ENCODE measurements at places on chromosomes 5 and 9.

GRCh38 chr9:134275375-134275774 lies 50.9 kb upstream of the RXRA start:
- no peak for DNase-seq

DNA sequence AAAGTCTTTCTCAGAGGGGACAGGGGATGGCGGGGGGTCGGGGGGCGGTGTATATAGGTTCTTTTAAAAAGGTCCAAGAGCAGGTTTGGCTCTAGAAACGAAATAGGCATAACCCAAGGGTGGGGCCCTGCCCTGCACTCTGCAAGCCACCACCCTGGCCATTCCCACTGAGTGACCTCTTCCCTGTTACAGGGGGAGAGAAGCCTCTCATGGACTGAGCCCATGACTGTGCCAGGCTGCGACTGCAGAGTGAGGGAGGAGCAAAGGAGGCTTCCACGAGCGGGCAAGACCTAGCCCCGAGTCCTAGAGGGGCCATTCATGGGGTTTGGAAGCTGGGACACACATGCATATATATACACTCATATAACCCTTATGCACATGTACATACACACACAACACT lies 10.1 kb upstream of the NXNL2 start:
- DNase-seq: no peak

DNA sequence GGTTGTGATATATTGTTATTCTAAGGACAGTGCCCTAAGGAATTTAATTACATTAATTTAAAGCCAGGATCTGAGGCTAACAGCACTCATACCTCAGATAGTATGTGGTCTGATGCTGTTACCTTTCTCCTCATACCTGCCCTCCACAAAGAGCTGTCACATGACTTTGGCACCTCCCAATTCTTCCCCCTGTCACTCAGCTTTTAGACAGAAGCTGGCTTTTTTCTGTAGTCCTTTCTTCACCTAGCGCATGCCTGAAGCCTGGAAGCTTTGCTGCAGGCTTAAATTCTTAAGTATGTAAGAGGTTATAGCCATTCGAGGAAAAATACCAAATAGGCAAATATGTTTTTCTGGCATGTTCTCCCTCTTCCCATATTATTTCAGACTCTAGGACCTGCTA lies 61.0 kb upstream of the ADAMTS19 start:
- DNase-seq: no peak

GRCh38 chr5:168482361-168482760 lies 3.9 kb upstream of the RARS1 start:
- no peak for DNase-seq

- DNase-seq: no peak
These were observed 33.8 kb downstream of the MACROH2A1 start for GRCh38 chr5:135365281-135365680.

- DNase-seq: no peak
These were observed 2.7 kb downstream of the ADAMTS2 start for GRCh38 chr5:179342577-179342976.

GRCh38 chr9:74496819-74497747 lies at the start of gene RORB:
Gene RORB, plus strand, starts transcription at chr9:74497335. Its CDS starts 642 bp downstream, at chr9:74497977.
- DNase-seq: peak; percentile 1

DNA sequence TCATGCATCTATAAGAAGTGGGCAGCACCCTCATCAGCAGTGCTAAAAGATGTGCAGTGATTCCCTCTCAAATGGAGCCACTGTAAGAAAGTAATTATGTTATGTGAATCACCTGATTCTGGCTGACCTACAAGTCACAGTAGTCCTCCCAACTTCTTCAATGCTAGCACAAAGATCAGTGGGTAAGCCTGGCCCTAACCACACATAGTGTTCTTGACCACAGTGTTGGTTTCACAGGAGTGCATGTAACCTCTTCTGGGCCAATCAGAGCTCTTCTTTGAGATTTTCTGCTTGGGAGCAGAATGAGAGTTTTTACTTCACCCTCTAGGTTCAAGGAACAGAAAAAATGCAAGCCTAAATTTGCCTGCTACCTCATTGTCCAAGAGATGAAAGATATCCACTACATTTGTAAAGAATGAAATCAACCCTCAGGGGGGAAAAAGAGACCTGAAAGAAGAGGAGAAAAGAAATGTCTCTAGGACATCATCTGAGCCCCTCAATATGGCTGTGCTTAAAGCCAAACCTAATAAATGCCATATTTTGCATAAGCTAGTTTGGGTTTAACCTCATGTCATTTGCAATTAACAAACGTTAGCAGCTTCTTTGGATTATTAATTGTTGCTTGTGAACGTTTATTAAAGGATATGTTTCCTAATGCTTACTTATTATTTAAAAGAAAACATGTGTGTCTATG lies 65.3 kb upstream of the ADRB2 start:
- DNase-seq: no peak

DNA sequence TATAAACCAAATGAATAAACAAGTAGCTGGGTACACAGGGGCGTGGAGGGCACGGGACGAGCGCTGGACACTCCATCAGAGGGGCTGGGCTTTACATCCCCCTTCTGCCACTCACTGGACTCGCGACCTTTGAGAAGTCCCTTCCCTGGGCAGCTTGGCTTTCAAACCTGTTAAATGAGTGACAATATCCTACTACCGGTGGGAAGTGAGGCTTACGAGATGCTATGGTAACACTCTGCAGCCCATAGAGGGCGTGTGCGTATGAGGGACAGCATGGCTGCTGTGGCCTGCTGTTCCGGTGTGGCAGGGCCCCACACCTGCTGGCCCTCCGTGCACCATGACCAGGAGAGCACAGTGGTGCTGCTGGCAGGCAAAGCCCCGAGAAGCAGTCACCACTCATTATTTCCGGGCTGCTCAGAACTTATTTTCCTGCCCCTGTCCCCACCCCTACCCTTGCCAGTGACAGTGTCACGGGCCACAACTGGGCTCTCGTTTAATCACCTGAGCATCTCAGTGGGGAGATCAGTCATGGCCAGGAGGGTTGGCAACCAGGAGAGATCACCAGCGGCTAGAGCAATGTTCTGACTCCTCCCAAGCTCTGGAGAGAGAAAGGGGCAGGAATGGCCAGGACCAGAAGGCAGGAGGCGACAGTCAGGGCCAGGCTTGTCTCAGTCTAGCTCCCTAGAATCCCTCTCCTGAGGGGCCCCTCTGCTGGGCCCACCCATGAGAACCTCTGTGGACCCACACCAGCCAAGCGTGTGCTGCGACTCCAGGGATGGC lies 10.5 kb downstream of the CLTB start:
- DNase-seq: no peak

DNA sequence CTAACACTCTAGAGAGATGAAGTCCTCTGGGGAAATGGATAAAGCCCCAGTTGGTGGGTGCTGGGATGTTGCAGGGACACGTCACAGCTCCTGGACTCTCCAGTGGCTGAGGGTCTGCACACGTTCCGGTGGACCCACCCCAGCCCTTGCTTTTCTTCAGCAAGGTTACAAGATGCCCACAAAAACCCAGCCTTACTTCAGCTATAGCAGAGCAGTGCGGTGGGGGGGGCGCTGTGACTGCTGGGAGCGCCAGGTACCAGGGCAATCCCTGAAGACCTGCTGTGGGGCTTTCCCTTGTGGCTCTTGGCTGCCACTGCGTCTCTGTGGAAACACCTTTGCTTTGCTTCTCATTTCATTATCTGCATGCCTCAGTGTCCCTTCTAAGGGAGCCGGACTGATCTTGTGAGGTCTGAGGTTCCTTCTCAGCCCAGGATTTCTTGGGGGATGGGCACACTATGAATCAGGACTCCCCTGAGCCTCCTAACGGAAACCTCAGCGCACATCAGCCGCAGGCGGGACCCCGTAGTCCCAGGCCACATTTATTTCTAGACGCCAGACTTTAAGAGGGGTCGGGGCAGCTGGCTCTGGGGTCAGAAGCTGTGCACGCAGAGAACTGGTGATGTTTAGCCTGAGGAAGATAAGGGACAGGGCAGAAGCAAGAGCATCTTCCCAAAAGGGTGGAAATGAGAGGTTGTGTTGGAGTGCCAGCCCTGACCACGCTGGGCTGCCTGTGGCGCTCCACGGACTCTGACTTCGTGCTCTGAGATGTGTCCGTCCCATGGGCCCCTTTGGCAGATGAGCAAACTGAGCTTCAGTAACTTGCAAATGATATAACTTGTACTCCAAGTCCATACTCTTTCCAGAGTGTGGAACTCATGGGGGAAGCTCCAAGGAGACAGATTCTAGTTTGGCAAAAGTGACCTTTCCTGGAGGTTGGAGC lies 106.8 kb downstream of the WNK2 start:
- DNase-seq: no peak

- no peak for DNase-seq
These were observed 36.4 kb upstream of the TCF7 start for GRCh38 chr5:134077926-134078580.

DNA sequence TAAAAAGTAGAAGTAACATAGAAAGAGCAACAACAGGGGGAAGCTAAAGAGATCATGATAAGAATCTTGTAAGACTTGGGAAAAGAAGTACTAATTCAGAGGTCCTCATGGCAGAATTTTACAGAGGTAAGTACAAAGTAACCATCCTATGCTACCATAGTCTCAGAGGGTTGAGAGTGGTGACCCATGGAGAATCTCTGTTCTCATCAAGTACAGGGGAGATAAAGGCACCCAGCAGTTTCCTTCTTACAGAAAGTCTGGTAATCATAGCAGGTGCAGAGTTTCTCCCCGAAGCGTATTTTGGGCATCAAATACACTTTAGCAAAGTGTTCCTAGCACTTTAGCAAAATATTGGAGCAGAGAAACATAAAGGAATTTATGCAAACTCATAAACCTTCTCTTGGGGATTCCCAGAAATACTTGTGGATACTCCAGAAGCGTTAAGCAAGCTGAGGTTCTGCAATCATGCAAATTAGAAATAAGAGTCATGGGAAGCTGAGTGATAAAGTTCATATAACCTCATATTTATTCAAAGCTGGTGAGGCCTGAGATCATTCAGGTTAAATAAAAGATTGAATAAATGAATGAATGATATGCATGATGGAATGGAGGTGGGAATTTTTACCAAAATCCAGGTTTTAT lies 101.0 kb upstream of the SMC2 start:
- DNase-seq: no peak

- no peak for DNase-seq
These were observed 90.4 kb downstream of the RIC1 start for GRCh38 chr9:5719100-5719926.

GRCh38 chr5:16857635-16858034 lies 78.5 kb downstream of the MYO10 start:
- DNase-seq: no peak

DNA sequence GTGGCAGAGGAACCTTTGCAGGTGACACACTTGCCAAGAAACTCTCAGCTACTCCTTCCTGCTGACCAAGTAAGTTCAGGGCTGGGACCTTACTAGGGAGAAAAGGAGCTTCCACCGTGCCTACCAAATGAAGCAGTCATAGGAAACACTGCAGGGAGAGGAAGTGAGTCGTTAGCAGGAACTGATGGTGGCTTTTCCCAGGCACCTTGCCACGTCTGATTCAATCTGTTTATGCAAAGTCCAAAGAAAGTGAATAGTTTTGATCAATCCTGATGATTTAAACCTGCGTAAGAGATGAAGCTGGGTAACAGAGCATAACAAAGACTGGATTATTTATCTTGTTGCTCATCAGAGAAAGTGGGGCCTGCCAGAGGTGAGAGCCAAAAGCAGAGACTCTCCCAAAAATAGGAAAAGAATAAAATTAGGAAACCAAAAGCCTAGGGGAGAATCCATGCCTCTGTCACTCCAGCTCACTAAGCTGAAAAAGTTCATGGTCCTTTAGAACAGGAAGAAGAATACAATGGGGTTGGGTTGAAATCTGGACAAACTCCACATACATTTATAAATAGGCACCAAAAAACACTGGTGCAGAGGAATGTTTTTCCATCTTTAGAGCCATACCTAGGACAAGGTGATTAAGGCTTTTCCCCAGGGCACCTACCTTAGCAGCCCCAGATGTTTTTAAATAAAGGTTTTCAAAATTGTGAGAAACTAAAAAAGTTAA lies 9.3 kb upstream of the PFDN1 start:
- no peak for DNase-seq

DNA sequence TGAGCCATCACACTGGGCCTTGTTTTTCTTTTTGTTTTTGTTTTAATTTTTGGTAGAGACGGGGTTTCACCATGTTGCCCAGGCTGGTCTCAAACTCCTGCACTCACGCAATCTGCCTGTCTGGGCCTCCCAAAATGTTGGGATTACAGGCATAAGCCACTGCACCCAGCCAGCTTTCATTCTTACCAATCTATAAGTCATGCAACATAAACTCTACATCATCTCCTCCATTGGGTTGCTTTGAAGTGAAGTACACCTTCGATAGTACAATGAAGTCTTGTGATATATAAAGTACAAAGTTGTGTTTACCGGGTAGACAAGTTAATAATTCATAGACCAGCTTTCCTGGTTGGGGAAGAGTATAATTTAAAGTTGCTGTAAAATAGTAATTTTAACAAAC lies 8.8 kb upstream of the CDK7 start:
- DNase-seq: no peak

DNA sequence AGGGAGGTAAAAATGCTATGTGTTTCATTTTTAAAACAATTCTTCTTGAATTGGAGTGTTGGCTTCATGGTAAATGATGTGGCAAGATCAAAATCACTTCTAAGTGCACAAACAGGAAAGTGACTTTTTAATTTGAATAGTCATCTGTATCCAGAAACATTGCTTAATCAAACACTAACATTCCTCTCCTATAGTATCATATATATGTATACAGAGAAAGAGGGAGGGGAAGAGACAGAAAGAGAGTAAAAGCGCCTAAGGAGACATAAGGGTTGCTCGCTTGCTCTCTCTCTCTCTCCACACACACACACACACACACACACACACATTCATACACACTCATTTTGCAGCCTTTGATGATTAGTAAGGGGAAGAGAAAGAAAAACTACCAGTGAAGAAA lies 95.4 kb upstream of the PRDM9 start:
- DNase-seq: no peak

DNA sequence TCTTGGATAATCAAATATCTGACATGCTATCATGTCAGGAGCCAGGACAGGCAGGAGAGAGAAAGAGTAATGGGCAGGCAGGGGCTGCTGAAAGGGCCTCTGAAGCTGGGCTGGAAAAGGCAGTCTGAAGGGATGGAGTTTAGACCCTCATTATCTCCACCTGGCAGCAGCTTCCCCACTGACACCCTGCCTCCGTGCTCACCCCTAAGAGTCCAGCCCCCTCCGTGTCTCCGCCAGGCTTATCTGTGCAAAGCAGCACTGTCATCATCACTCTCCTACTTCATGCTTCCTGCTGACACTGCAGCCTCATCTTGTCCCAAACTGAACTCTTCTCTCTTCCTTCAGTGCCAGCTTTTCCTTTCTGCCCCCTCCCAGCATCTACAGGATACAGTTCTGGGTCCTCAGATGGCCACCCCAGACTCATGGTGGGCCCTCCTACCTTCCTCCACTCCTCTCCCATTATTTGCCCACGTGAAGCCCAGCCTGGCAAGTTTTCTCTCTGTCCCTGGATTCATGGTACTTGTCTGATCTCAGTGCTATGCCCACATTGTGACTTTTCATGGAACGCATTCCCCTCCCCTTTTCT lies 70.9 kb upstream of the KLF9 start:
- no peak for DNase-seq

DNA sequence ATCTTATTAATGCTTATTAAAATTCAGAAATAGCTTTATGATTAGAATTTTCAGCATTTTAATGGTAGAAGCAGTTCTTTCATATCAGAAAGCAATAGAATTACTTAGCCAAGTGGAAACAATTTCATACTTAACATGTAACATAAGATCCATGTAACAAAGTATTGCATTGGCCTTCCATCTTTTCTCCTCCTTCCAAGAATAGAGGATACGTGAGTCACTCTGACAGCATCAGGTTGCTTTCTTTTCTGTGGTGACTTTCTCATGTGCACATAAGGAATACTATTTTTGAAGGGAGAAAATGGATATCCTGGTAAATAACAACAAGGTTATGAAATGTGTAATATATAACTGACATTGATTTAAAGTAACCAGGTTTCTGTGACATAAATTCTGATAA lies 272.2 kb downstream of the ANXA1 start:
- DNase-seq: no peak

GRCh38 chr5:153641183-153641688 lies 150.8 kb downstream of the GRIA1 start:
- no peak for DNase-seq
